ENCODE measurements at places on chromosomes 11 and 22.

DNA sequence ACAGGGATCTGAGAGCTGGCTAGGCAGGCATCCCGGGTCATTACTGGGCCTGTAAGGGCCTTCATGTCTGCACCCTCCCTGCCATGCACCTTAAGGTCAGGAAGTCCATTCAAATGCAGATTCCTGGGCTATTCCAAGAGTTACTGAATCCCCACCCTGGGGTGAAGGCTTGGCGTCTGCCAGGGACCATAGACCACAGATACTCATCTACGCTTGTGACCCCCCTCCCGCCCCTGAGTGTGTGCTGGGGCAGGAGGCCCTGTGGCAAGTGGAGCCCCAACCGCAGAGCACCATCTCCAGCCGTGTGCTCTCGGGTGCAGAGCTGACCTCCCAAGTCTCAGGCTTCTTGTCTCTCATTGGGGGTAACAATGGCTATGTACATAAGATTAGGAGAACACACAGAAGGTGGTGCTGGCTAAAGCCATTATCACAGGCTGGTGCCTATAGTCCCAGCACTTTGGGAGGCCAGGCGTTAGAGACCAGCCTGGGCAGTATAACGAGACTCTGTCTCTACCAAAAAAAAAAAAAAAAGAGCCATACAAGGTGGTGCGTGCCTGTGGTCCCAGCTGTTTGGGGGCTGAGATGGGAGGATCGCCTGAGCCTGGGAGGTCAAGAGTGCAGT, 19.1 kb upstream of the KCNQ1OT1 start:
- no peak for DNase-seq

DNA sequence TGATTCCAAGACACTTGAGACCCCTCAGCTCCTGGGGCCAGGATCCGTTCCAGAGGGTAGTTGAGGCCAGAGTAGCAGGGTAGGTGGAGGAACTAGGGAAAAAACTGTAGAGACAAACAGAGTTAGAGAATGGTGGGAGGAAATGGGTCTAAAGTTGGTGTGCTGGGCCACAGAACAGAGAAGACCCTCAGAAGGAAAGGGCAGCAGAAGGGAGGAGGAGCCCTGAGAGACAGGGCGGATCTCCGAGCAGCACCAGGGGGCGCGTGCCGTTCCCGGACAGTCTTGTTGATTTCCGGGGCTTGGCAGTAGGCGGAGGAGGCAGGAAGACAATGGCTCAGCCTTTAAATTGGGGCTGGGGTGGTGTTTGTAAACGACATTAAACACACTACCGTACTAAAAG, 2.4 kb upstream of the CECR2 start:
- DNase-seq, result no peak

DNA sequence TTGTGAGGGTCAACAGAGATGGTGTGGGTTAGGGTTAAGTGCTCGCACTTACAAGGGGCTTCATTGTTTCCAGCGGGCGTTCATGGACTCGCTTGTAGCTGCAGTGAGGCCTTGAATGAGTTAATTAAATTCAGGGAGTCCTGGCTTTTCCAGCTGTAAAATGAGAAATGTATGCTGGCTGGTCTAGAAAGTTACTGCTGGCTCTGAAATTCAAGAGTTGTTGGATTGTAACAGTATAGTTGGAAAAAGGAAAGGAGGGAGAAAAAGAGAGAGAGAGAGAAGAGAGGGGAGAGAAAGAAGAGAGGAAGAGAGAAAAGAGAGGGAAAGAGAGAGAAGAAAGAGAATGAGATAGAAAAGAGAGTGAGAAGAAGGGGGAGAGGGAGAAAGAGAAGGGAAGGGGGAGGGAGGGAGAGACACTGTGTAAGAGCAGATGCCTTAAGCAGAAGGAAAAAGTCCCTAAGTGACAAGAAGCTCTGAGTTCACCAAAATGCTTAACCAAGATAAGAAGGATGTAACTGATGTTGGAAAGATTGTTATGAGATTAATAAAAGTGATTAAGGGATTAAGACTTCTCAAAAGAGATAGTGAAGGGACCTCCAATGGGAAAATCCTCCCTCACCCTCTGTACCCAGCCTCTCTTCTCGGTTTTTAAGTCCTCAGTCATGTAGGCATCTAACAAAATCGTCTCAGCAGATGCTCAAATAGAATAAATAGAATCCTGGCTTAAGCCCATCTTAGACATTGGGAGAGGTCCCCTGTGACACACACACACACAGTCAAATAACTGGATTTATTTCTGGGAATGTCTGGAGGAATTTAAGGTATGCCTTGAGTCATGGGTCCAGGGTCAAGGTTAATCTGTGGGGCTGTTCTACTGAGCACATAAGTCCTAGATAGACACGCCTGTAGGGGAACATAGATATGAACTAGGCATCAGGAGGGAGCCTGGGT, 477.9 kb downstream of the MIAT start:
- DNase-seq, result no peak

- DNase-seq, result no peak
Observed at GRCh38 chr11:111797145-111797581, 31.0 kb upstream of the PPP2R1B start.

DNA sequence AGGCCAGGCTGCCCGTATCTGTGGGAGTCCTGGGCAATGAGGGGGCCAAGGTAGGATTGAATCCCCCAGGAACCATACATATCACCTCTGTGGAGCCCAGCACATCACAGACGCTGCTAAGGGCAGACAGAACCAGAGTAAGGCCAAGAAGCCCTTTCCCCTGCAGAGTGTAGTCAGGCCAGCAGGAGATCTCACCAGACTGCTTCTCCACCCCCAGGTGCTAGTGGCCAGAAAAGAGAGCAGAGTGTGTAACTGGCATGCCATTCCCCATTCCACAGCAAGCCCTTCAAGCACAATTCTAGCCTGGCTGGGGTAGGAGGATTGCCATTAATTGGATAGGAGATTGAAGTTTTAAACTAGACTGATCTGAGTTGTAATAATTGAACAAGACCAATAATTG, 28.0 kb upstream of the FCHSD2 start:
- no peak for DNase-seq
